Activated CD8-positive, alpha-beta memory T cell treated with anti-CD3 and anti-CD28 coated beads, Interleukin-2, amount 50 U/mL, for 48 hours (primary cell): ENCODE measurements at places on chromosomes 16 and 17.

GRCh38 chr16:83898463-83899271 is at the start of gene MLYCD:
Gene MLYCD, plus strand, starts transcription at chr16:83899115. Its CDS starts 30 bp downstream, at chr16:83899145.
- peak; percentile 86 for DNase-seq

GRCh38 chr17:78356101-78356713 is 3.7 kb downstream of the SOCS3 start:
- peak; percentile 89 for DNase-seq

- DNase-seq: no peak
These were observed 15.0 kb upstream of the CBX8 start for GRCh38 chr17:79811868-79812352.

DNA sequence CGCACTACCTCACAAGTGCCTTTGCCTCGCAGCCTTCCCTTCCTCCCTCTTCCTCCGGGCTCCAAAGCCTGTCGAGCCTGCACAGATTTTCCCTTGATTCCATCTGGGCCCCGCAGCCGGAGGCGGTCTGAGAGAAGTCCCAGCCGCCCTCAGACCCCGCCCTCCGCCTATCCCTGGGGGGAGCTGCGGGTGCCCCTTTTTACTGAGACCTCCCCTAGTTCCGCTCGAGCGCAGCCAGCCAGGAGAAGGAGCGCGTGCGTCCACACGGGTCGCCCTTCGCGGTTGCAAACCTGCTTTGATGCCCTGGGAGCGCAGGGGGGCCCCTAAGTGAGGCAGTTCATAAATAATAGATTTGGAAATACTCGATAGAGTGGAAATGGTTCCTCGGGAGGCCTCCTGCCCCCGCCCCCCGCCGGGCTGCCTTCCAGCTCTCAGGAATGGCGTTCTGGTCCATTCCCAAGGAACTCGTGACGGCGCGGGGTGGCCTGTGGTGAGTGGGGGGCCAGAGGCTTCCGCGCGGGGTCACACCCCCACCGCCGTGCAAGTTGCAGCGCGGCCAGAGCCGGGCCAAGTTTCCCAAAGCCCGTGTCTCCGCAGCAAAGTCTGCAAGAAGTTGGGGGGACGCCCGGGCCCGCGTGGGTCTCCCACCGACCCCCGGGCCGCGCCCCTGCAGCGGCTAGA is 610 bp downstream of the C16orf74 start:
- DNase-seq: peak; percentile 67

- no peak for DNase-seq
These were observed 12.6 kb upstream of the BAIAP2 start for GRCh38 chr17:81022344-81022676.

- peak; percentile 61 for DNase-seq
These were observed 1.7 kb downstream of the PPM1D start for GRCh38 chr17:60601447-60602384.

- DNase-seq: peak; percentile 69
These were observed 637 bp downstream of the RPL23A start for GRCh38 chr17:28720247-28720996.

DNA sequence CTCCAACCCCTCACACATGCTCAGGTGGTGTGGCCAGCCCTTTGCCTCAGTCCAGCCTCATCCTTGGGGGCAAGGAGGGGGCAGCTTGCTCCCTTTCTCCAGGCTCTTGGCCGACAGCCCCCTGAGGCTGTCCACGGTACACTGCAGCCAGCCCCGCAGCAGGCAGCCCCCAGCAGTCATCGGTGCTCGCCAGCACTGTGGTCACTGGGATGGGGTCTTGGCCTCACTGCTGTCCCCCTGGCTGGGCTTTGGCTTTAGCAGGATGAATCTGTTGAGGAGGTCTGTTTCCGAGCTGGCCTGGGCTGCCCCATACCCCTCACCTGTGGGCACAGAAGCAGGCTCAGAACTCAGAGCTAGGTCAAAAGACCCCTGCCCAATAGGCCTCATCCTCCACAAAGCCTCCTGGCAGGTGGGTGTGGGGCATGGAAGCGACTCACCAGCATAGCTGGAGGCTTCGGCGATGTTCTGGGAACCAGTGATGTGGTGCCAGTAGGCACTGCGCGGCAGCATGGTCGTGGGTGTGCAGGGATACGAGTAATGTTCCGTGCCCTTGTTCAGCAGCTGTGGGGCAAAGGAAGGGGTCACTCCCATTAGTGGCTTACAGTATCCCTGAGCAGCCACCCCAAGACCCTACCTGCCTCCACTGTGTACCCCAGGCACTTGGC is 10.8 kb downstream of the POLR2C start:
- DNase-seq: peak; percentile 53

- peak; percentile 78 for DNase-seq
These were observed 98.5 kb downstream of the ZNF778 start for GRCh38 chr16:89315791-89316581.

- no peak for DNase-seq
These were observed 10.8 kb upstream of the SLC13A5 start for GRCh38 chr17:6724009-6724408.

GRCh38 chr16:46894036-46894672 is 10.0 kb downstream of the GPT2 start:
- no peak for DNase-seq

GRCh38 chr17:78532311-78532710 is 44.9 kb downstream of the DNAH17 start:
- DNase-seq: no peak
